SK-MEL-5 (cell line): ENCODE measurements at places on chromosomes 6 and 20.

DNA sequence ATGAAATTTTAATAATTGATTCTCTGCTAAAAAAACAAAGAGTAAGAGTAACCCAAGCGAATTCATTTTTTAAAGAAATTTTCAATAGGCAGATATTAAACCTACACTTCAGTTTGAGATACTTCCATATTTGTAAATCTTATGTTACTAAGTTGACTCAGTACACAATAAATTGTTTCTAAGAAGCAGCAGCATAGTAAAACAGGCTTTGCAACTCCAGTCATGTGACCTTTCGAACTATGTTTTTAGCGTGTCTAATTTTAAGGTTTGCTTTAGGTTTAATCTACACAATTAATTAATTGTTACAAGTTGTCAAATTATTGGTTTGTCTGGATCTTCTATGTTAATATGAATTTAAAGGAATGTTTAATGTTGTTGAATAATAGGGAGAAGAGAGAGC is 708.9 kb upstream of the CITED2 start:
- DNase-seq = no peak

DNA sequence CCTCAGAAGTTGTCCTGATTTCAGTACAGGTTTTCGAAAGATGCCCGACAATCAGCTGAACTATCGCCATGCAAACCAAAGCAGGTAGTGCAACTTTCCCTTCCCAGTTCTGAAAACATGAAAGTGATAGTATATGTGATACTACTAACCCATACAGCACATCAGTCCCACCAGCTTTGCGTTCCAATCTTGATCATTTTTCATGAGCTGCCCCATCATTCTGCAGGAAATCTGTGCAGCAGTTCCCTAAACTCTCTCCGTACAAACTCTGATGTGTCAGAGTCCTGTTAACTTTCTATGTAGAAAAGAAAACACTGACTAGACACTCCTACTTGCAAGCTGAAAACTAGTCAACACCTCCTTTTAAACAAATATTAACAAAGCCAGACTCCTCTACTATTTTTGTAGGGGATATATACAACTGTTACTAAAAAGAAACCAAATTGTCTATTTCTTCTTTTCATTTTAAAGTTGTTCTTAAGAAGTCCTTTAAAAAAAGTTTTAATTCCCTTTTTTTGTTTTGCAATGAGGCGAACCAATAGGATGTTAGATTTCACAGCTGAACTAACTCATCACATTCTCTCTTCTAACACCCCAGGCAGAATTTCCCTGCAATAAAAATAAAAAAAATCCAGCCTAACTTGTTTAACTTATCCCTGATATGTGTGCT is 99.6 kb upstream of the DST start:
- DNase-seq = no peak

DNA sequence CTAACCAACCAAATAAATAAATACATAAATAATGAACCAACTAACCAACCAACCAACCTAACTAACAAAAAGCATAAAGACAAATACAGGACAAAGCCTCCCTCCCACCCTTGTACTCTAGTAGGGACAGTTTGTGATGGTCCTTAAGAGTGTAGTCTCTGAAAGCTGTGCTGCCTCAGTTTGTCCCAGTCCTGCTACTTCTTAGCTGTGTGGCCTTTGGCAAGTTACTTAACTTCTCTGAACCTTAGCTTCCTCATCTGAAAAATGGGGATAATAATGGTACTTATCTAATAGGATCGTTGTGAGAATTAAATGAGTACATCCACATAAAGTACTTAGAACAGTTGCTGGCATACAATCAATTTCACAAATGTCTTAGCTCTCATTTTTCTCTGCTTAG is 232.6 kb upstream of the SUPT3H start:
- DNase-seq = no peak

GRCh38 chr20:58099956-58100730 is 128.3 kb downstream of the ANKRD60 start:
- DNase-seq = no peak

- no peak for DNase-seq
Observed at GRCh38 chr6:12171717-12172116, 118.4 kb upstream of the EDN1 start.

DNA sequence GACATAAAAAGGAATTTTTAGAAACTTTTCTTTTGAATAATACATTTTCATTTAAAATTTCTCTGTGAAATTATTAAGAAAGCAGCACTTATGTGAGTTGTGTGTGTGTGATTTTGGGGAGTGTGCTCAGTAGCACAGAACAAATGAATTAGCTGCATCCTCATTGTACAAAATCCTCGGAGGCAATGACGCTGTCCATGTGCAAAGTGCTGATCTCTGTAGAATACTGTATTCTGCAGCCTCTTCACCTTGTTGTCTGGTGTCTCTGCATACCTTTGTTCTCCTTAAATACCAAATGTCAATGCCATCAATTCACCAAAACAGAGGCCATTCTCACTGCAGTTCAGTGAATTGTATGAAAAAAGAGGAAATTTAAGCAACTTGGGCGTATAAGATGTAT is 838.4 kb downstream of the QKI start:
- DNase-seq = no peak

DNA sequence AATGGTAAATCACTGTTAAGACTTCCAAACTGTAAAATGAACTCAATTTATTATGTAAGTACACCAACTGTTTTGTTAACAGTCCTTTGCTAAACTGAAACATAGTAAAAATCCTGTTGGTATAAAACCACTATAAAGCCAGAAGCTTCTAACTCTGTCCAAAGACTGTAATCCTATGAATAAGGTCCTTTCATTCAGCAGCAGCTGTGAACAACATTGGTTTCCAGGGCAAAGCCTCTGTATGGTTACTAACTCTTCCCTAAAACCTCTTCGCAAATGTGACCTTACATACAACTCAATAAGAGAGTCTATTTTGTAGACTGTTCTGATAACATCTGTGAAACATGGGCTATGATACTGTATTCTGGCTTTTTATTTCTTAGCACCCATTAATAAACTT is 40.1 kb downstream of the NUP153 start:
- DNase-seq = peak; percentile 65

- no peak for DNase-seq
Observed at GRCh38 chr6:105769987-105770386, 316.1 kb upstream of the PRDM1 start.

DNA sequence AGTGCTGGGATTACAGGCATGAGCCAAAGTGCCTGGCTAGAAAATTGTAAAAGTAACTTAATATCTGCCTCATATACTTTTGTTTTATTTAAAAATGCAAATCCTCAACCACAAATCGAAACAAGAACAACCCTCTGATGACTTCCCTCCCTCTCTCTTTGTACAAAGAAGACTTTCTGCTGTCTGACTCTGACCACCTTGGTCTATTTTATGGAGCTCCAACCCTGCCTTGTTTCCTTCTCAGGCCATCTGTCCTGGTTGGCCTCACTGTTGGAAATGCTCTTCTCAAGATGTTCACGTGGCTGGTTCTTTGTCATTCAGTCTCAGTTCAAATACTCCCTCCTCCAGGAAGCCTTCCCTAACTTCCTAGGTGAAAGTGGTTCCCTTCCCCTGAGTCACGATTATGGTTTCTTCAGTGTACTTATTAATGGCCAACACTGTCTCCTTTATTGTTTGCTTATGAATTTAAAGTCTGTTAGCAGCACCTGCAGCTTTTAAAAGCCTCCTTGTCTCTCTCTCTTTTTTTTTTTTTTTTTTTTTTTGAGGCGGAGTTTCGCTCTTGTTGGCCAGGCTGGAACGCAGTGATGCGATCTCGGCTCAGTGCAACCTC is 151.5 kb upstream of the SALL4 start:
- peak; percentile 41 for DNase-seq

- DNase-seq = no peak
Observed at GRCh38 chr6:13249817-13250216, 78.5 kb downstream of the TBC1D7 start.

GRCh38 chr6:80544976-80545722 is 438.7 kb downstream of the BCKDHB start:
- peak; percentile 18 for DNase-seq

DNA sequence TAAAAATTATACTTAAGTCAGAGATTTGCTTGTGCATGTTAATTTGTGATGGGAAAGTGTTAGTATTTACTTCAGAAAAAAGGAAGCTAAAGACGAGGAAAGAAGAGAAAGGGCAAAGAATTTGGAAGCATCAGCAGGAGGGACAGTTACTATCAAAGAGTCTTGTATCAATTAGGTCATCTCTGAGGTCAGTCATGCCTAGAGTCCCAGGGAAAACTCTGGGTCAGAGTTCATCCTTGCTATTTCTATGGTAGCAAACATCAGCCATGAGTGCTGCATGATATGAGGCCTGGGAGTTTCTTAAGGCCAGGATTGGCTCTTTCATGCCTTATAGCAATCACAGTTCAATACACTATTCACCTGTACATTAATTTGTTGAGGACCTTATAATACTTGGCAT is 292.9 kb downstream of the FARS2 start:
- no peak for DNase-seq

- DNase-seq = no peak
Observed at GRCh38 chr6:125480571-125480970, 178.8 kb upstream of the HDDC2 start.

- DNase-seq = no peak
Observed at GRCh38 chr6:163422550-163422949, 8.0 kb downstream of the QKI start.

DNA sequence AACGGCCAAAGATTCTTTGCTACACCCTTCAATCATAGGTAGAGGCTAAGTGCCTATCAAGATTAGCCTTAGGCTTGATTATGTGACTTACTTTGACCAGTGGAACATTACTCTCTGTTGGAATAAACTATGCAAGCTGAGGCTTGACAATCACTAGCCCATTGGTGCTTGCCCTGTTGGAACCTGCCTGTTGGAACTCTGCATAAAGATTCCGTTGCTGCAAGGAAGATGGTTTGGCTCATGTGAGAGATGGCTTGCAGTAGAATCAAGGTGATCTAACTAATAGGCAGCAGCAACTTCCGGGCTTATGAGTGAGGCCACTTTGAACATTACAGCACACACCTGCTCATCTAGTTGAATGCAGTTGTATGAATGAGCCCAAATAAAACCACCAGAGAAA is 227.7 kb upstream of the TSHZ2 start:
- no peak for DNase-seq

GRCh38 chr6:94254689-94255088 is 835.3 kb upstream of the EPHA7 start:
- peak; percentile 53 for DNase-seq

DNA sequence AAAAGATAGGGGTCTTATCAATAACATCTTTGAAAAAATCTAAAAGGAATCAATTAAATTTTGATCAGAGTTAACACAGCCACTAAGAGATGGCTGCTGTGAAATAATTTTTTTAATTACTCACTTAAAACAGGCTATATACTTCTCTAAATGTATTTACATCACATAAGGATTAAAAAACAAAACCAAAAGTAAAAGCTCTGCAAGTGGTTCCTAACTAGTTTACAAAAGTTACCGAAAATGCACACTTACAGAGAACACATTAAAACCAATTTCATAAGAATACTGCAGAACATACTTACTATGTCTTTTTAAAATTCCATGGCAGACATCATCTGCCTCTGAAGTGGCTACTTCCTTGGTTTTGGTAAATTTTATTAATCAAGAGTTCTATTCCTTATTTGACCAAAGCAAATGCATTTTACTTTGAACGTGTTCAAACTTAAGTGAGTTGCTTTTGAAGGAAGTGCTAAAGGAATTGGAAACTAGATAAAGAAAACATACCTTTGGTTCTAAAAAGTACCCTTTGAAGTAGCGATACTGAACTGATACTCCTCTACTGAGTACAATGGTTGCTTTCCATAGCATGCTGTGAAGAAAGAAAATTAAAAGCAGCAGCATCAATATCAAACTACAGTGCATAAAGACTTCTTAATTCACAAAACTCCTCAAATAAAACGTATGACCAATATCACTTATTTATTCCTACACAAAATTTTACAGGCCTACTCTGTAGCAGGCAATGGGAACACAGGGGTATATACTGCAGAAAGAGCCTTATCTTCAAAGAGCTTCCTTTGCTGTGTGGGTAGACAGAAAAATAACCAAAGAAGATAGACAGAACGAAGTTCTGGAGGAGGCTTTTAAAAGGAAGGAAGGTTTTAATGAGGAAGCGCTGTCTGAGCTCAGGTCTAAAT is 157.1 kb upstream of the SHLD1 start:
- DNase-seq = no peak

- DNase-seq = peak; percentile 72
Observed at GRCh38 chr20:62782149-62782892, 14.0 kb upstream of the MRGBP start.

DNA sequence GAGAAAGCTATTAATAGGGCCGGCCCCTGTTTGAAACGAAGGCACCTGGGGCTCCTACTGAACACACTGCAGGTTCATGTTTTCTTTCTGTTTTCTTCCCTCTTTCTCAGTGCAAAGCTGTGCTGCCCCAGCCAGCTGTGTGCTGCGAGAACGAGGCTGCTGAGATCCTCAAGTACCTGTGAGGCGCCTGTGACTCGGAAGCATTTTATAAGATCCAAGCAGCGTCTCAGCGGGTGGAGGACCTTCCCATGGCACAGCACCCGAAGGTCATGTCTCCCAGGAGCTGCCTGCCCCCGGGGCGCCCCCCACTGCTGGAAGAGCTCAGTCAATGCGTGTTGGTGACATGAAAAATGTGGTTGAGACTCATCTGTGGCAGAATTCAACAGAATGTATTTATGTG is 66.3 kb downstream of the SMOC2 start:
- no peak for DNase-seq

DNA sequence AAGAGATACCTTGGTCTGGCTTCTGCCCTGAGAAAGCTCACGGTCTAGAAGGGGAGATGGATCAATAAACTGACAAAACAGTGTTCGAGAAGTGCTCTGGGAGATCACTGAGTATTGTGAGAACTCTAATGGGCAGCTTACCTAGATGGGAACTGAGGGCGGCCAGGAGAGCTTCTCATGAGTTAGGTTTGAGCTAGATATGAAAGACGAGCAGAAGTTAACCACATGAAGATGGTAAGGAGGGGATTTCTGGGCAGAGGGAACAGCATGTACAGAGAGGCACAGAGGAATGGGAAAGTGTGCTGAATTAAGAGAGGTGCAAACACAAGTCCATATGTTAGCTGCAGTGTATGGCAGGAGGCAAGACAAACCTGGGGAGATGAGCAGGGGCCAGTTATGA is 11.9 kb downstream of the ZFAND3 start:
- DNase-seq = no peak

GRCh38 chr6:133752129-133752528 is 136.8 kb upstream of the TCF21 start:
- no peak for DNase-seq

DNA sequence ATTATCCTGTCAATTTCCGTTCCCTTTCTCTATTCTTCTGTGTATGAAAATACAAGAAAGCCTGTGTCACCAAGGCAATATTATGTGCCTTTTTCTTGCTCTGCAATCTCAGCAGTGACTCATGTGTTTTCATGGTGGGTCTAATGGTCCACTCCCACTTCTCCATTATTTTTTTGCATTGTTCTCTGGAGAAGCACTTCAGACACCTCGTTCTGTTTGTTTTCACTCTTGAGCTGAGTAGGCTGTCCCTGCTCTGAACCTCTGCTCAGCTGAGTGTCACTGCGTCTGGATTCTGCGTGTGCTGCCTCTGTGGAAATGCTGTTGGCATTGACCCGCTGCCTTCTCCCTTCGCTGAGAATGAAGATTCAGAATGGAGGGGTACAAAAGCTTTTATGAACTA is 230.6 kb downstream of the TMEM242 start:
- DNase-seq = no peak
